ENCODE measurements at places on chromosomes 2 and 18.

GRCh38 chr2:79717364-79718007, 204.6 kb downstream of the CTNNA2 start:
- no peak for DNase-seq

- no peak for DNase-seq
Measured at GRCh38 chr2:158921599-158922408, 46.6 kb upstream of the TANC1 start.

GRCh38 chr2:148508878-148509287, 135.7 kb upstream of the EPC2 start:
- no peak for DNase-seq

DNA sequence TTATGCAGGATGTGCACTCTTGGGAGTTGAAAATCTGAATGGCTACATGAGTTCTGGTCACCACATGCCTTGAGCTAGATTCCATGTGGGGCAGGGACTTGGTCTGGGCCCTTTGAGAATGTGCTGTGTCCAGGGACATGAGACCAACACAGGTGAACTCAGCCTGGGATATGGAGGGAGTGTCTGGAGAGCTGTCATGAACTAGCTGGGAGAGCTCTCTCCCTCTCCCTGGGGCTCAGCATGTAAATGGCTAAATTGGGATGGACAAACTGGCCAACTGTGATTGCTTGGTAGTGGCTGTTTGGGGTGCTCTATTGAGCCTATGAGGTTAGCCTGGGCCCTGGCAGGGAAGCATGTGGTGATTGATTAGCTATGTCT, 105.1 kb upstream of the HS6ST1 start:
- no peak for DNase-seq

GRCh38 chr18:24027156-24027827, 12.7 kb downstream of the TTC39C start:
- no peak for DNase-seq

GRCh38 chr2:214529514-214529913, 118.7 kb downstream of the VWC2L start:
- DNase-seq: no peak

- DNase-seq: no peak
Measured at GRCh38 chr18:31325051-31325450, 7.1 kb downstream of the DSG1 start.

DNA sequence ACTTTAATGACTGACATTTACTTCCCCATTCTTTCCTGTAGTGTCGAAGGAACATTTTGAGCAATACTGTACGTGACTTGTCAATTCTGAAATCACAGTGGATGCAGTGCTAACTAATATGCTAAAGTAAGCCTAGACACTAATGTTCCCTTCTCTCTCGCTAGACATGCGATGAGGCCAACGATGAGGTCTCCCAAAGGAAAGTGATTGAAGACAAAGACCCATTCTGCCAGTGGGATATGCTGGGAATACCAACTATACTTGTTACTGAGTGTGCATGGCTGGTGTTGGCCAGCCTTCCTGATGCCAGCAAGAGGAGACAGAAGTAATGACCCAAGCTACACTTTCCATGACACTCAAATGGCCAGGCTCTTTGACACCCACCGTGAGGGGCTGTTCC, 2.5 kb upstream of the SERPINE2 start:
- DNase-seq: no peak

DNA sequence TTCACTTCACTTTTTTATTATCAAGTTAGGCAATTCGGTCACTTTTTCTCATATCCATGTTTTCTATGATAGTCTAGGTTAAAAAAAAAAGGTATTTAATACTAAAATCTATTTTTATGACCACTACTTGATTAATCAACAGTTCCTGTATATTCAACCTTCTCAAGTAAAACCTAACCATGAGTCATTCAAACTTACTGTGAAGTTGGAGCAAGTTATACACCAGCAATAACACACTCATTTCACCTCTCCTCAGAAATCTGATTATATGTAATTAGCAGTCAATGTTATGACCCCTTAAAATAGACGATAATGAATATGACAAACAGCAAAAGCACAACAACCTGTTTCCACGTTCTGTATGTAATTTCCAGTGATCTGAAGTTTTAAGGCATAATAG, 35.0 kb upstream of the ADAM17 start:
- DNase-seq: no peak

- no peak for DNase-seq
Measured at GRCh38 chr18:56089612-56090258, 501.7 kb upstream of the TCF4 start.

- no peak for DNase-seq
Measured at GRCh38 chr2:176328149-176328548, 58.9 kb downstream of the MTX2 start.

DNA sequence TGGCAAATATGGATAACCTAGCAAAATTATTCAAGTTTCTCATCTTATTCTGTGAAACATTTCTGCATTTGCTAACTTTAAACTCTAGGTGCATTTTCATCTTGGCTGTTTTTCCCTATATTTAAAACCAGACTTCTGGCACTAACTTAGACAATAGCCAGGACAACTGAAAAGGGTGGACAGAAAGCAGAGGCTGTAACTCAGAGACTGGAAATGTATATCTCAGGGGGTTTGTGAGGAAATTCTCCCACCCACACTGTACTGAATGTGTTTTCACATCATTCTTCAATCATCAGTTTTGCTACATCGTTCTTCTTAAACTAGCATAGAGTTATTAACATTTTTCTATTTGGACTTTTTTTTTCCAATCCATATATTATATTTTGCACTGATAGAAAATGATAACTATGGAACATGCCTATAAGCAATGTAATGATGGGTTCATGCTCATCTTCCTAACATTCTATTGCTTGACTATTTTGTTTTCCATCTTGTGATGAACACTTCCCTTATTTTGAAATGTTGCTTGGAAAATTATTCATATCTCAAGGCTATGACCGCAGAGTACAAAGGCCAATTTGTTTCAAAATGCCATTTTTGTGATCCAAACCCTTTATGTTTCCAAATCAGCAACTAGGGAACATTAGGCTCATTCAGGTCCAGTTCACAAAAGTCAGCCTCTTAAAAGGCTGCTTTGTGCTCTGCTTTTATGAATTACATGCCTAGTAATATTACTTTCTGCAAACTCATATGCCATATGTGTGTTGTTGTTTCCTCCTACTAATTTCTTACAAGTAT, 125.8 kb upstream of the CDH19 start:
- no peak for DNase-seq

DNA sequence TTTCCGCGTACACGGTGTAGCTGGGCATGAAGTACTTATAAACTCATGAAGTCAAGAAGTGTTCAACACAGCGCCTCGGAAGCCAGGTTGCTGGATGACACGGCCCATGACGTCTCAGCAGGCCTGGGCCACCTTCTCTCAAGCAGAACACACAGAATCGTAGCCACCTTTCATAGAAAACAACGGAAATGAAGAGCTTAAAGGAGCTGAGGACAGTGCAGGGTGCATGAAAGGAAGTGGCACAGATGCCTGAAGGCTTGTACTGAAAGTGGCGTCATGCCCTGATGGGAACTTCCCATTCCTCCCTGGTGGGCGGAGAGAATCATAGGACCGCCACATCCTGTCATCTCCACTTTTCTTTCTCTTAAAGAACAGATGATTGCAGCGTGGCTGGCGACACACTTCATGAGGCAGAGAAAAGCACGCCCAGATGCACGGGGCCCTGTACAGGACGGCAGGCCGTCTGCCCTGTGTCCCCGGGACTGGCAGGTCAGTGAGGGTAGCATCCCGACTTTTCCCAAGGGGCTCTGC, 31.1 kb downstream of the HDAC4 start:
- peak; percentile 70 for DNase-seq

- DNase-seq: no peak
Measured at GRCh38 chr18:75502286-75502685, 74.8 kb upstream of the SMIM21 start.

GRCh38 chr2:229539628-229540027, 174.7 kb downstream of the DNER start:
- no peak for DNase-seq

- DNase-seq: peak; percentile 44
Measured at GRCh38 chr2:200306196-200306930, at the start of gene SPATS2L. TSS of gene SPATS2L (plus strand) at chr2:200306693. CDS start at chr2:200389245, 82,552 bp downstream.

GRCh38 chr18:54135216-54135615, 89.3 kb downstream of the MBD2 start:
- DNase-seq: no peak

DNA sequence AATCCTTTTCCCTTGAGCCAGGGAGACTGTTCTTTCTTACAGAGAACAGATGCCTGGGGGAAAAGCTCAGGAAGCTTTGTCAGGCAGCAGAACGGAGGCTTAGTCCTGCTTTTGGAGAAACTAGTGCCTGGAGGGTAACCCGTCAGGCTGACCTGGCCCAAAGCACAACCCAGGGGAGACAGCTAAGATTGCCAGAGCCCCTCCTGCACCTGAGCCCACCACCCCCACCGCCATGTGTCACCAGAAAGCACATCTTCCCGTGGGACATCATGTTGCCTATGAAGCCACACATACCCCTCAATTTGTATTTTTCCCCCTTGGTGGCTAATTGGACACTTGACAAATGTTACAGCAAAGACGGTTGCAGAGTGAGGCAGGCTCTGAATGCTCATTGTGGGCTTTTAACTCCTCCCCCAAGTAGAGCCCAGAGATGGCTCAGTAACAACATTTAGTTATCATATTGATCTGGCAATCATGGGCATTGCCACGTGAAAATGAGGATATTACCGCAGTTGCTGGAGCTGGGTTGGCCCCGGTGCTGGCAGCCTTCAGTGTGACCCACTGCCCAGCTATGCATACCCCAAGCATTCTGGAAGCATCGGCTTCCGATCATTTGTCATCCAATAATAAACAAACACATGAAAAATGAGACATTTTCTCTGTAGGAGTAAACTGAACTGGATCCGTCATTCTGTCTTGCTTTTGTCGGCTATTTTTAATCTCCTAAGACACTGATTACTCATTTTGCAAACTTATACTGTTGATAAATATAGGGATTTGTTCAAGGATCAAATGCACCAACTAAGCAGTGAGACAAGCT, 229.5 kb downstream of the ATAD2B start:
- no peak for DNase-seq

DNA sequence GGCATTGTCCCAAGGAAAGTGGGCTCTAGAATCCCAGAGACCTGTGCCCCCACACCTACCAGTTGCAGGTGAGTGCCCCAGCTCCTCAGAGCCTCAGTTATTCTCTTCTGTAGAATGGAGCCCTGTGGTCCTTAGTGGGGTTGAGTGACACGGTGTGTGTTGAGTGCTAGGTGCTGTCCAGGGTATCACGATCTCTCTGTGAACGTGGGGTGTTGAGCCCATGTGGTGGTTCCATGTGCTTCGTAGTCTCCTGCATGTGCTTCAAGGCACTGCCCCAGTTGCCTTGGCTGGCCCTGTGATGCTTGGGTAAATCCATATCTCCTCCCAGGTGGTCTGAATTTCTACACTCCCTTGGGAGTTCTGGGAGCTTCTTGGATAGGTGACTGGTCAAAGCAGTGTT, 54.9 kb downstream of the SH3RF3 start:
- no peak for DNase-seq

DNA sequence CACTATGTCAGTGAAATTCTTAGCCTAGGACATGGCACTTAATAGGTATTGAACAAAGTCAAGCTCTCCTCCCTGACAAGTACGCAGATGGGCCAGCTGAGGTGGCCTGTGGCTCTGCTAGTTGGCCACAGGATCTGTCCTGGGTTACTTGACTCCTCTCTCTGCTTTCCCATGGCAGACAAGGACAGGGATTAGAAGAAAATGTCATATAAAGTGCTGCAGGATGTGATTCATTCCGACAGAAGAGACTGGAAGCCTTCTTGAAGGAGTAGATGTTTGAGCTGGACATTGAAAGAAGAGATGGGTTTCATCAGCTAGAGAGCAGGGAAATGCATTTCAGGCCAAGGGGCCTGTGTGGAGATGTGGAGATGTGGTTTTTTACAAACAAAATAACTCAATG, 46.7 kb downstream of the SMAD7 start:
- DNase-seq: no peak

GRCh38 chr2:155841442-155841841, 491.1 kb downstream of the NR4A2 start:
- DNase-seq: no peak

GRCh38 chr2:7417845-7418742, 500.9 kb downstream of the RNF144A start:
- no peak for DNase-seq

- no peak for DNase-seq
Measured at GRCh38 chr2:177828557-177828956, 244.0 kb downstream of the PDE11A start.

Measured in activated T-cell treated with anti-CD3 and anti-CD28 coated beads for 24 hours (primary cell).